ENCODE measurements at places on chromosomes 2 and 18.

- no peak for DNase-seq
Measured at GRCh38 chr18:55907453-55908175, 319.6 kb upstream of the TCF4 start.

DNA sequence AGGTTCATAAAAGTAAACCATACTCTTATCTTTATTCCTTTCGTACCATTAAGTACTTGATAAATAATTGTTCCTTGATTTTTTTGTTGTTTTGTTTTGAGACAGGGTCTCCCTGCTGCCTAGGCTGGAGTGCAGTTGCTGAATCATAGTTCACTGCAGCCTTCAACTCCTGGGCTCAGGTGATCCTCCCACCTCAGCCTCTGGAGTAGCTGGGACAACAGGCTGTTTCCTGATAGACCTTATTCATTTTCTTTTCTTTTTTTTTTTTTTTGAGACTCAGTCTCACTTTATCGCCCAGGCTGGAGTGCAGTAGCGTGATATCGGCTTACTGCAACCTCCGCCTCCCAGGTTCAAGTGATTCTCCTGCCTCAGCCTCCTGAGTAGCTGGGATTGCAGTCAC lies 5.5 kb downstream of the KCNG3 start:
- no peak for DNase-seq

DNA sequence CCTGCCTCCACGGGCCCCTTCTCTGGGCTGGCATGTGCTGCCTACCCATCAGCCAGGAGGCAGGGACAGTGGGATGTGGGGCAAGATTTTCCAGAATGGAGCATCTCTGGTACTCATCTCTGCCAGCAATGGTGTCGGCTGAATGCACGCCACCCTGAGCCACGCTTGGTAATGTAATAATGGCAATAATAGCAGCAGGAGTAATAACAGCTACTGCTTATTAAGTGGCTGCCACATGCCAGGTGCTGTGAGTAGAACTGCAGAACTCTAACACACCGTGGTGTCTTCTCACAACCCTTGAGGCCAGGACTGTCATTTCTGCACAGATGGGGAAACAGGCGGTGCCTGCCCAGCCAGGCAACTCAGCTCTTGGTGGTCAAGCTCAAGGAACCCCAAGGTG lies 113.6 kb downstream of the CELF4 start:
- no peak for DNase-seq

- no peak for DNase-seq
Measured at GRCh38 chr2:35784777-35785176, 570.8 kb upstream of the CRIM1 start.

GRCh38 chr2:239337877-239338484 lies 62.8 kb downstream of the HDAC4 start:
- DNase-seq, result no peak

DNA sequence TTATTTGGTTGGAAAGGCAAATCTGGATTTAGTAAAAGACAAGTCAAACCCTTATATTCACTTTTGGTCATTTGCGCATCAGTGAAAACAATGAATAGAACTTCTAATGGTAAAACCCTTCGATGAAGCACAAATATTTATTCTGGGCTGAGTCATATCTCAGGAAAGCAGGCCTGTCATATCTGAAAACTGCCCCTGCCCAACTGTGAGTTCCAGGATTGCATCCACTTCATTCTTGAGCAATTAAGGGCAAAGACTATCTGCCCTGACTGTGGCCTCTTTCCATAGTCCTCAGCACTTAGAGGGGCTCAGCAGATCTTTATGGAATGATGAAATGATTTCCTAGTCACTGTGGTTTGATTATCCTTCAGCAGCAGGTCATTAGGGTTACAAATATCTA lies 795.2 kb upstream of the ID2 start:
- DNase-seq, result no peak

- no peak for DNase-seq
Measured at GRCh38 chr18:35026407-35027061, 14.7 kb upstream of the MAPRE2 start.

- DNase-seq, result peak; percentile 60
Measured at GRCh38 chr2:216083464-216084281, 2.0 kb downstream of the TMEM169 start.

GRCh38 chr18:58302811-58303210 lies 258.8 kb downstream of the NEDD4L start:
- no peak for DNase-seq

DNA sequence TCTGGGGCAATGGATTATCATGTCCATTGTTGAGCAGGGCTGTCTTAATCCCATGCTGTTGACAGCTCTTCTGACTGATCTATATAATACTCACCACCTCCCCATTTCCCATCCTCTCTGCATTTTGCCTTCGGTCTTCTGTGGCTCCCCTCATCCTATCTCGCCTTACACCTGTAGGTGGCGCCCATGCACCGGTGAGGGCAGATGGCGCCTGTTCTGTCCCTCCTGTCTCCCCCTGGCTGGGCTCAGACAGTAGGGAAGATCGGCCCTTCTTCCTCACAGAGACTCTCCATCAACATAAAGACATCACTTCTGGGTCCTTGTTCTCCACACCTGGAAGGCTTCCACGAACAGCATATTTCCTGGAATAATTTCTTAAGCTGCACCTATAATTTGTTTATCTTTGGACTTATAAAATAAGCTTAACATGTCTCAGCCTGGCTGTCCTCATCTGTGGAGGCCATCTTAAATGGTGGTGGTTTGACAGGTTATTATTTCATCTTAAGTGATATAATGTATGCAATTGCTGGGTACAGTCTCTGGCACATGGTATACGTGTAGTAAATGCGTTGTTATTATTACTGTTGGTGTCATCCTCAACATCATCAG lies 10.9 kb upstream of the CDH20 start:
- DNase-seq, result no peak

- no peak for DNase-seq
Measured at GRCh38 chr2:37570773-37571586, 100.5 kb downstream of the CDC42EP3 start.

Measured in right renal pelvis (tissue), 4 donors.